EL (cell line): ENCODE measurements at places on chromosomes 3 and 15.
A peak's percentile ranks its signal among the peaks of the same experiment; 100 is the strongest.

DNA sequence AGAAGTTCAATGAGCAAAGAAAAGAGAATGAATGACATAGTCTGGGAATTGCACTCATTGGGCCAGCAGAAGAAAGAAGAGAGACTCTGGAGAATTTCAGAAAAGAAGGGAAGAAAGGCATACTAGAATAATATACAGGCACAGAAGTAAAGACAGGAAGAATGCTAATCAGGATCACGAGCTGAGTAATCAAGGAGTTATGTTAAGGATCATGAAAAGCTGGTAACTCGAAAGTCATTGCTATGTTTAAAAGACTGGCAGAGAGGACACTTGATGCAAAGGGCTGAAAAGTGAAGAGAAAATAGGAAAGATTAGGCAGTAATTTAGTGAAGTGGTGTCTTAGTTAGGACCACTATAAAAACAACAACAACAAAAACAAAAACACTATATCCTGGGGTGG, 284.1 kb downstream of the ZBBX start:
- DNase-seq, result no peak

DNA sequence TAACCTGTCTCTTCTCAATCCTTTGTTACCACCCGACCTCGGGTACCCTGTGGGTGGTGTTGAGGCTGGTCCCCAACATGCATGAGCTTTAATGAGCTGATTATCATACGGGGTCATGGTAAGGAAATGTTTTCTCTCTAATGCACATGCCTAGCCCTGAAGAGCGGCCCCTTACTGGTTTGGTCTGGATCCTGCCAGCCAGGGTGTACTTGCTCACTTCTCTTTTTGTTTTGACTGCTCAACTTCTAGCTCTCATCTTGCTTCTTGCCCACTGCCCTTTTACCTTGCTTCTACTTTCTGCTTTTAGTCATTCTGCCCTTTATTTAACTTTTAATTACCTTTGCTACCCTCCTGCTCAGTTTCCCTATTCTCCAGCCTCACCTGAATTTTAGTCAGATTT, 44.3 kb upstream of the ACAD9 start:
- no peak for DNase-seq

DNA sequence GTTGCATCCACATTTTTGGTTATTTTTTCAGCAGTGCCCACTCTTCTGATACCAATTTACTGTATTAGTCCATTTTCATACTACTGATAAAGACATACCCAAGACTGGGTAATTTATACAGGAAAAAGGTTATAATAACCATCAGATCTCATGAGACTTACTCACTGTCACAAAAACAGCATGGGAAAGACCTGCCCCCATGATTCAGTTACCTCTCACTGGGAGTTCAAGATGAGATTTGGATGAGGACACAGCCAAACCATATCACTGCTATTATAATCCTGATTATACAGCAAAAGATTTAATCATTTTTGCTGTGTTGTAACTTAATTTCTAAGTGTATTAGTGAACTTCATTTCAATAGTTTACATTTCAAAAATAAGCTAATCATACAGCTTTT, 6.6 kb downstream of the ZBED2 start:
- DNase-seq, result no peak

DNA sequence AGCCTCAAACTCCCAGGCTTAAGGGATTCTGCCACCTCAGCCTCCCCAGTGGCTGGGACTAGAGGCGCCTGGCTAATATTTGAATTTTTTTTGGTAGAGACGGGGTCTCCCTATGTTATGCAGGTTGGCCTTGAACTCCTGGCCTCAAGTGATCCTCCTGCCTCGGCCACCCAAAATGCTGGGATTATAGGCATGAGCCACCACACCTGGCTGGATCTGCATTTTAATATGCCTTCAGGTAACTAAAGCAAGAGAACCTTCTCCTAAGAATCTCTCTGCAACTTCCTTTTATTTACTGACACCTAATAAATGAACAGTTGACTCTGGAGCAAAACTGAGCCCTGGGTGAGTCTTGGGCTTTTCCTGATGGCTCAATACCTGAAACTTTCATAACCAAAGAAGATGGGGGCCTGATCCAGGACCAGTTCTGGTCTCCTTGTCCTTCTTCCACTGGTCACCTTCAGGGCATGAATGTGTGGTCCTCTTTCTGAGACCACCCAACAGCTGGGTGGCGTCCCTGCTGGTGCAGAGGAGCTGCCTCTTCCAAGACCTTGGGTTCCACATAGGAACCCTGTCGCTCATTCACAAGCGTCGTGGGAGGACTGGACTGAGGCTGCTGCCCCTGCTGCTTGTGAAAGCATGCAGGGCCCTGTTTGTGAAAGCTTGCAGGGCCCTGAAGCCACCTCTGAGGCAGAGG, 28.2 kb downstream of the CCR9 start:
- DNase-seq, result no peak

DNA sequence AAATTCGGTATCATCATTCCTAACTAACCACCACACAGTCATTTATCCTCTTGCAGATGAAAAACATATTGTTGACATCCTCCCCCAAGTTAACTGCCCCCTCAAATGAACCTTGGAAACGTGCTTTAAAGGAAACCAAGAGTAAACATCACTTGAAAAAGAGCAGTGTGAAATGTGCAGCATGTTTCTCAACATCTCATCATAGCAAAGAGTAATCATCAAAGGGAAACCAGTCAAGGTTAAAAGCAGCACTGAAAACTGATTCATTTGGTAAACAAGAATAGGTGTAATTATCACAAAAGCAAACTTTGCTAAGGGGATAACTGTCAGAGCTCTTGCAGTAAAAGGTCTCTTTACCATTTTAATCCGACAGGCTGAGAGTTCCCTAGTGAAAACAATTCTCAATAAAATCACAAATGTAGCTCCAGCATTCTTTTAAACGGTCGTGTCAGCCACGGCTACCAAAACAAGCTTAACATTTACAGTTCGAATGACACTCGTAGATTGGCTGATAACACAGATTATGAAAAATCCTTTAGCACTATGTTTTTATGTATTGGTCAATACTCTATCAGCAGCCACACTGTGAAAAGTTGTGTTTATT, 461.0 kb downstream of the GBE1 start:
- DNase-seq, result no peak

- peak; percentile 83 for DNase-seq
Measured at GRCh38 chr3:47715928-47716327, 65.8 kb downstream of the SMARCC1 start.

GRCh38 chr3:49725906-49726681, 2.3 kb upstream of the GMPPB start:
- DNase-seq, result no peak

GRCh38 chr3:191432162-191432561, 28.8 kb upstream of the PYDC2 start:
- DNase-seq, result no peak

GRCh38 chr3:192958219-192958872, 40.7 kb upstream of the MB21D2 start:
- no peak for DNase-seq

DNA sequence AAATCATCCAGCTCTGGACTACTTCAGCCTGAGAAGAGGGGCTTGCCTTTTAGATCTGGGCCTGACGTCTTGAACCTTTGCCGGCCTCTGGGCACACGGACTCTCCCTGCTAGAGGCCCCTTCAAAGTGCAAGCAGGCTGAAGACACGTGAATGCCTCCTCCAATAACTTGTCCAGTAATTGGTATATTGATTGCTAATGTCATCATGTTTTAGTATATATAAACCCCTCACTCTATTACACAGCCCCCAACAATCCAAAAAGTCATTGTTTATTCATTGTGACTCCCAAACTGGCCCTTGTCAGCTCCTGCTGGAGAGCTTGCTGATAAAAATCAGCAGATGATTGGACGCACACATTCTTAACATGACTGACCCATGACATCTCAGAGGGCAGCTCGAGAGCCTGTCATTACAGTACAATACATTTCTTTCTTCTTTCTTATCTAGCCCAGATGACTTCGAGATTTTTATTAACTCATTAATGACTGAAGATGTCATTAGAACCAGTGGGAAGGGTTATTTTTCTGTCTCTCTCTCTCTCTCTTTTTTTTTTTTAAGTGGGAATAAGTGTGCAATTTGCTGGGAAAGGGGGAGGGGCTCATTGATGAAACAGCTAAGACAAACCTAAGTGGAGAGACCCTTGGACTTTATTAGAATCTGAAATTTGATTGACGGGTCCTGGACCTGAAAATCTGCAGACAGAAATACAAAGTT, 65.5 kb upstream of the NR2F2 start:
- DNase-seq, result peak; percentile 90

- no peak for DNase-seq
Measured at GRCh38 chr3:195247863-195248189, 23.1 kb downstream of the XXYLT1 start.

DNA sequence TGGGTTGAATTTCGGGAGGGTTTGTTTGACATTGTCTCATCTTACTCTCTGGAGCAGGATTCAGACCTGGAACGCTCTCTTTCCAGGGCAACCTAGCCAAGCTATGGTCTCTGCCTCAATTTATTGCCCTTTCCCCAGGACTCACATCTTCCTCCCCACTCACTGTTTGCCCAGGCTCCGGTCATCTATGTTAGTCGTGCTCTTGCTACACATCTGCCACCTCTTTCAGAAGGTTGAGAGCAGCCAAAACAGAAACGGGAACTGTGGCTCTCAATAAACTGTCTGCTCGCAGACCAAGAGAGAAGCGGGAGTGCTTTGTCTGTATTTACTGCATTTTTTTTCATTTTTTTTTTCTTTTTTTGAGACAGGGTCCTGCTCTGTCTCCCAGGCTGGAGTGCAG, 81.6 kb downstream of the ST6GAL1 start:
- no peak for DNase-seq

- peak; percentile 70 for DNase-seq
Measured at GRCh38 chr3:111715911-111716523, 120.9 kb upstream of the ZBED2 start.

DNA sequence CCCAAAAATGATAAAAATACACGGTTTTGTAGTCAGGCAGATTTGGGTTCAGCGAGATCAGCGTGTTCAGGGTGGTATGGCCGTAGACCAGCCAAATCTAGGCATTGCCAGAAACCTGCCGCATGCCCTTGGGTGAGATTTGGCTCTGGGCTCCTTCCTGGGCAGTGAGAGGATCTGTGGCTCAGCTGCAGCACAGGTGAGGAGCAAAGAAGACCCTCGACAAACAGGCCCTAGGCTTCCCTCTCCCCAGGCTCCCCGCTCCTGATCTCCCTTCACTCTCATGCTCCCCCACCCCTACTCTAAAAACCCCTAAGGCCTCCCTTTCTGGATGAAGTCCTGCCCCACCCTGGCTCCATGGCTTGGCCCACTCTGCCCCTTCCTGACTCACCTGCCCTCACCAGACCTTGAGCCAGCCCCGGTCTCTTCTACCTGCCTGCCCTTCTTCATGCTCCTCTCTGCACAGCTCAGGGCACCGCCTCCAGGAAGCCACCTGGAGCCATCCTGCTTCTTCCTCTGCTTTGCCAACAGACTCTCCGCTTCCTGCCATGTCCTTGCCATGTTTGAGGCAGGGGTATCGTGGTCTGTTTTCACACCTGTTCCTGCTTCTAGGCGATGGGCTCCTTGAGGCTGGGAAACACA, 88.1 kb downstream of the CORO2B start:
- DNase-seq, result no peak

DNA sequence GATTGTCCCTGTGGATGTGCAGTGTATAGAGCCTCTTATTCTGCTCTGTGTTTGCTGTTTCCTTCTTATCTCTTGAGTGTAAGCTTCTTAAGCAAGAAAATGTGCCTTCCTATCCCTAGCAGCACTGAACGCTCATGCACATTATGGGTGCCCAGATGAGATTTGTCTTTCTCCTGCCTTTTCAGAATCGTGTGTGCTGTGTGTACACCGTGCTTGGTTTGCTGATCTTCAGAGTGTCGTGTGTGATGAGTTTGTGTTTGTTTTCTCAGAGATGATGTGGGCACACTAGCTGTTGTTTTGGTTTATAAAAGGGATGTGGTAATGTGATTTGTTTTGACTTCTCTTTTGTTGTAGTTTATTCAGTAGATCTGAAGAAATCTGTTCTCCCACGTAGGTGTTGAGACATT, 19.7 kb downstream of the GPR171 start:
- no peak for DNase-seq
